ENCODE measurements at places on chromosomes 3 and 15. TPM values are rescaled to one million over a fixed set of nuclear protein-coding genes. Genes with fewer than 3 reads are reported as not detected.

Gene HDC
- total RNA-seq: 0.14 TPM

Gene UBAP1L
- total RNA-seq: 8.0 TPM

Gene ANKRD63
- not detected for total RNA-seq

Gene CHRNA7
- 3.1 TPM for total RNA-seq

Gene ATP10A
- 51.2 TPM for total RNA-seq

Gene SCAMP2
- 92.8 TPM for total RNA-seq

Gene MST1R
- 2.2 TPM for total RNA-seq

Gene SLC25A20
- 29.5 TPM for total RNA-seq

Gene ZCWPW2
- total RNA-seq: 0.43 TPM

Gene GRM7
- not detected for total RNA-seq

Gene ADGRG7
- total RNA-seq: not detected

Gene TMEM108
- not detected for total RNA-seq

Gene RAD51
- 4.0 TPM for total RNA-seq

Gene GMNC
- total RNA-seq: not detected

Gene PLSCR2
- total RNA-seq: 0.38 TPM

Gene PRRT3
- 5.1 TPM for total RNA-seq

Gene PRTG
- not detected for total RNA-seq

Gene SCN5A
- total RNA-seq: 0.50 TPM

Gene SLC15A2
- 0.78 TPM for total RNA-seq

Gene GP5
- 0.63 TPM for total RNA-seq

Gene KLHL40
- not detected for total RNA-seq

Gene SLC24A5
- total RNA-seq: not detected

Gene GOLGA6B
- total RNA-seq: 1.1 TPM
